ENCODE measurements at places on chromosomes 5 and 9. TPM values are rescaled to one million over a fixed set of nuclear protein-coding genes. Genes with fewer than 3 reads are reported as not detected.

RANBP17 gene
- 2.3 TPM for total RNA-seq

DBH gene
- total RNA-seq = not detected

CDKN2B-AS1 gene
- 11.7 TPM for total RNA-seq

PKD2L2 gene
- not detected for total RNA-seq

GLIPR2 gene
- 20.7 TPM for total RNA-seq

AIF1L gene
- total RNA-seq = 0.37 TPM

Measured in subcutaneous preadipocyte (primary cell).